Activated effector memory CD4-positive, alpha-beta T cell treated with anti-CD3 and anti-CD28 coated beads, Interleukin-2, amount 50 U/mL, for 16 hours (primary cell): ENCODE measurements at places on chromosomes 1 and 21.

DNA sequence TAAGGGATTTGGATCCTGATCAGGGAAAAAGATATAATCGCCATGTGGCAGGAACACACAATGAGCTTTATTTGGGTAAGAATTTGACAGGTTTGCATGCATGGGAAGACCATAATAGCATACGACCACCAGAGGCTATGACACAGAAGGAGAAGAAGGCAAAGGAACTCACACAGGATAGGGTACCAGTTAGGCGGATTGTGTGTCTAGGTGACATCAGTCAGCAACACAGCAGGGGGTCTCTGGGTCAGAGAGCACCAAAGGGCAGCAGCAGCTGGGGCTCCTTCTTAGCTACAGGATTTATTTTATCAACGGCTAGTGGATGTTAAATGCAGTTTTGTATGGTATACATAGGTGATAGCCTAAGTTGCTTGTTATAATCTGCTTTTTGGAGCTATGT lies 551.3 kb downstream of the KCNT2 start:
- DNase-seq: no peak

GRCh38 chr1:156401681-156402081 lies 32.7 kb downstream of the RHBG start:
- no peak for DNase-seq

- no peak for DNase-seq
Observed at GRCh38 chr21:34122047-34122446, 48.7 kb downstream of the MRPS6 start.

DNA sequence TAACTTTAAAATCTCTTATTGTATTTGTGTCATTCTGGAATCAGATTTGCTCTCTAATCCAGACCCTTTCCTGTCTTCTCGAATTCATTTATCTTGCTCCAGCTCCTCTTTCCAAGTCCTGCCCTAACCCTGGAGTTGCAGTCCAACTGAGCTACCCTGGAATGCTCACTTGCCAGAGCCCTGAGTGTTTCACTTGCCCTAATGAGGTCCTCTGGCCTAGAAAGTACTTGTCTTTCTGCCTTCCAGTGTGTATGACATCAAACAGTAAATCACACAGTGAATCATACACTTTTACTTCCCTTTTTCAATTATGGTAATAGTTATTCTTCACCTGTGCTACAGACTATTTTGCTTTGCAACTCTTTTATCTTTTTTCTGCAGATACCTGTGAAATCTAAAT lies 96.9 kb downstream of the NEK7 start:
- no peak for DNase-seq

DNA sequence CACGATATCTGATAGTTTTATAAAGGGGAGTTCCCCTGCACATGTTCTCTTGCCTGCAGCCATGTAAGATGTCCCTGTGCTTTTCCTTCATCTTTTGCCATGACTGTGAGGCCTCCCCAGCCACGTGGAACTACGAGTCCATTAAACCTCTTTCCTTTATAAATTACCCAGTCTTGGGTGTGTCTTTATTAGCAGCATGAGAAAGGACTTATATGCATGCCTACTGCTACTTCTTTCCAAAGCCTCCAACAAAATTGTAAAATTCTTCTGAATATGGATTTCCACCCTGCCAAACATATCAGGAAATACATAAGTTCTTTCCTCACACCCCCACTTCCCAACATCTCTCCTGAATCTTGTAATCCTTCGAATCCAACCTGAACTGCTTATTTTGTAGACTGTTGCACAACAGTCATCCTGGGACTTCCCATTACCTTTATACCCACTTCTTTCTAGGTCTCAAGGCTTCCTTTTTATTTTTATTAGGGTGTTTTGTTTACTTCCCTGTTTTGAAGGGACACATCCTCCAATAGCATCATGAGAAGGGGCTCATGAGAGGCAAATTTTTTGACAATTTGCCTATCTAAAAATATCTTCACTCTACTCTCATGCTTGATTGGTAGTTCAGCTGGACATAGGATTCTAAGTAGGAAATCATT lies 67.5 kb upstream of the MUTYH start:
- DNase-seq: no peak

GRCh38 chr1:40898431-40898901 lies 36.3 kb upstream of the CITED4 start:
- DNase-seq: no peak

DNA sequence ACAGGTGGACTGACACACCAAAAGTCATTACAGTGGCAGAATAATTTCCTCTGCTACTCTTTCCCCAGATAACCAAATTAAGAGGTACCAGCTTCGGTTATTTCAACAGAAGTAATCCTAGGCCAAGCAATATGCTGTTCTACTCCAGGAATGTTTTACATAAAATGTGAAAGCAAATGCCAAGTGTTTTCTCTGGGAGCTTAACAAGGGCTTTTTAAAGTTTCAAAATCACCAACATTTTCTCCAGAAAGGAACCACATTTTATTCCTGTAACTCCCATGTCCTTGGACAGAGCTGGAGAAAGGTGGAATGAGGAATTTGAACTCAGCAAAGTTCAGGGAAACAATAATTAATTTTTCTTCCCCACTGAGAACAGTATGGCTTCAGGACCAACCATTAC lies 27.2 kb downstream of the CNN3 start:
- no peak for DNase-seq

- DNase-seq: peak; percentile 30
Observed at GRCh38 chr1:30518186-30518585, 205.2 kb downstream of the MATN1 start.

GRCh38 chr21:39314143-39315027 lies 953 bp upstream of the BRWD1 start:
- peak; percentile 78 for DNase-seq

DNA sequence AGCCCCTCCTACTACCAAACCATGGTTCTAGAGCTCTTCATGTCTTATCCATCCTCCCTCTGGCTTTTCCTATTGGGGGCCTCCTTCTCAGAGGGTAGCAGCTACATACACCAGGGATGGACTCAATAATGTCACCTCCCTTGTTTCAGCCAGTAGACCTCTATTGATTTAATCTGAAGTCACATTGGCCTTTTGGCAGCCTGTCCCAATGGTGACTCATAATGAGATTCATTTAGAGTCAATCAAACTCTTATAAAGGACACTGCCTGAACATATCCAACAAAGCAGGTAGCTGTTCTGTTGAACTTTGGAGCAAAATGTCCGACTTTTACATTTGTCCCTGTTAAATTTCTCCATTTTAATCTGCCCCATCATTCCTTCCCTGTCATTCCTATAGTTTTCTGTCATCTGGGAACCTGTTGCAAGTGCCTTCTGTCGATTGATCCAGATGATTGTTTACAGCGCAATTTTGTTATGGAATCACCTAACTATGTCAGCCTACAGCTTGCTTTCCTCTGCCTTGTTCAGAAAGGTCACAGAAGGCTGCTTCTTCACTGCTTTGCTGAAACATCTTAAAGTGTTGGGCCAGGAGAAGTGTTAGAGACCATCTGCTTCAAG lies 105.9 kb downstream of the ETS2 start:
- DNase-seq: no peak
